NCI-H1105 treated with DMSO at 0.1 percent for 48 hours (cell line): ENCODE measurements at places on chromosomes 1 and 21.

DNA sequence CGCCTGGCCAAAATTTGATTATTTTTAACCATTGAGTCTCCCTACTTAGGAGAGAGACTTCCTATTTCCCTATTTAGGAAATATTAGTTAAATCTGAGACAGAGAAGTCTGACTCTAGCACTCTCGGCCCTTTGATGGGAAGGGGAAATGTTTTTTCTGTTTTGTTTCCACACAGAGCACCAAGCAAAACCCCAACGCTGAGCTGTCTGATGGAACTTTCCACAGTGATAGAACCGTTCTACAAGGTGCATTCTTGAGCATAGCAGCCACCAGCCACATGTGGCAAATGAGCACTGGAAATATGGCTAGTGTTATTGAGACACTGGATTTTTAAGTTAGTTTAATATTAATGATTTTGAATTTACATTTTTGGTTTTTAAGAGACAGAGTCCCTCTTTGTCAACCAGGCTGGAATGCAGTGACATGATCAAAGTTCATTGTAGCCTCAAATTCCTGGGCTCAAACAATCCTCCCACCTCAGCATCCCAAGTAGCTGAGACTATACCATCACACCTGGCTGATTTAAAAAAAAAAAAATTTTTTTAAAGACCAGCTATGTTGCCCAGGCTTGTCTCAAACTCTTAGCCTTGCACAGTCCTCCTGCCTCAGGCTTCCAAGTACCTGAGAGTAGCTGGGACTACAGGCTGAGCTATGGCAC lies 77.3 kb upstream of the GALNT2 start:
- no peak for DNase-seq

DNA sequence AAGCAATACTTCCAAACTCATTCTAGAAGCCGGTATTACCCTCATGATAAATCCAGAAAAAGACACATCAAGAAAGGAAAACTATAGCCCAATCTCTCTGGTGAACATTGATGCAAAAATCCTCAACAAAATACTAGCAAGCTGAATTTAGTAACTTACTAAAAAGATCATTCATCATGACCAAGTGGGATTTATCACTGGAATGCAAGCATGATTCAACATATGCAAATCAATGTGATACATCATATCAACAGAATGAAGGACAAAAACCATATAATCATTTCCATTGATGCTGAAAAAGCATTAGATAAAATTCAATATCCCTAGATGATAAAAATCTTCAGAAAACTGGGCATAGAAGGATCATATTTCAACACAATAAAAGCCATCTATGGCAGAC lies 402.9 kb downstream of the TGFB2 start:
- DNase-seq, result no peak

DNA sequence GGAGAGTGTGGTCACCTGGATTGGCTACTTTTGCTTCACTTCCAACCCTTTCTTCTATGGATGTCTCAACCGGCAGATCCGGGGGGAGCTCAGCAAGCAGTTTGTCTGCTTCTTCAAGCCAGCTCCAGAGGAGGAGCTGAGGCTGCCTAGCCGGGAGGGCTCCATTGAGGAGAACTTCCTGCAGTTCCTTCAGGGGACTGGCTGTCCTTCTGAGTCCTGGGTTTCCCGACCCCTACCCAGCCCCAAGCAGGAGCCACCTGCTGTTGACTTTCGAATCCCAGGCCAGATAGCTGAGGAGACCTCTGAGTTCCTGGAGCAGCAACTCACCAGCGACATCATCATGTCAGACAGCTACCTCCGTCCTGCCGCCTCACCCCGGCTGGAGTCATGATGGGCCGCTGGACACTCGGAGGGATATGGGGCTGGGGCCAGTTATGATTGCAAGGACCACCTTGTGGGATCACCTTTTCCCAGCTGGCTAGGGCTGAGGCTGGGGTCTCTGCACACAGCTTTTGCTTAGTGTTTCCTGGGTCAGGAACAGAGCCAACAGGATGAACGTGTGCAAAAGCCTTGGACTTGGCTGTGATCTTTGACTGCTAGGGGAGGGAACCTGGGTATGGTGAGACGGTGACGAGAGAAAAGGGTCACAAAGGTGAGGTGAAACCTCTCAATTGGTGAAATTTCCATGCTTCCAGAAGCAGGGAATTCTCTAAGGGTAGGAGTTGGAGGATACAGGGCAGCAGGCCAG lies 4.3 kb upstream of the GNAI3 start:
- no peak for DNase-seq

- no peak for DNase-seq
Observed at GRCh38 chr1:185463011-185463410, 146.0 kb upstream of the IVNS1ABP start.

GRCh38 chr1:60153961-60154360 lies 80.4 kb upstream of the C1orf87 start:
- no peak for DNase-seq

DNA sequence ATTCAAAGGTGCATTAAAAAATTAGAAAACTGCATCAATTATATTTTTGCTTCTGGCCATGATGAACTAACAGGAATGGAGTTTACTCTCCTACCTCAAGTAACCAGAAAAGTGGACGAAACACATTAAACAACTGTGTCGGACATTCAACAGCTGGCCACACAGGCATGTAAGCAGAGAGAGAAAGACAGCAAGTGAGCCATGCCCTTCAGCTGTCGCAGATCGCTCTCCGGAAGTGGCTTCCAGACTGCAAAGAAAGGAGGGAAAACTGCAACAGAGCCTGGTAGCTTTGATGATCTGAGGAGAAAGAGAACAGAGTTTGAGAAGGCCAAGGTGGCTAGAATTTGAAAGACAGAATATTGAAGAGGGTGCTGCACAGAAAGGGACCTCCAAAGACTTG lies 557.2 kb downstream of the MATN1 start:
- DNase-seq, result no peak

DNA sequence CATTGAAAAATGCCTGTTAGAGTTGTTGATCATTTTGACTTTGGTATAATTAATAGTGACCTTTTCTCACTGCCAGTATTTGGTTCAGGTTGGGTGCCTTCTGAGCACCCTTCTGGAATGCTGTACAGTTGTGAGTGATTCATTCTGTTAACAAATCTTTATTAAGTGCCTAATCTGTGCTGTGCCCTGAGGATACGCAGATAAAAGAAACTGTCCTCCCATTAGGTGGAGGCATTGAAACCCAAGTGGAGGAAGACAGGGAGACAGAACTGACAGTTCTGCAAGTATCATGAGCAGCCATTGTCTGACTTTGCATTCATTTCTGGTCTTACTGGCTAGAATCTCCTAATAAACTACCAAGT lies 76.1 kb upstream of the ZNF326 start:
- DNase-seq, result no peak

DNA sequence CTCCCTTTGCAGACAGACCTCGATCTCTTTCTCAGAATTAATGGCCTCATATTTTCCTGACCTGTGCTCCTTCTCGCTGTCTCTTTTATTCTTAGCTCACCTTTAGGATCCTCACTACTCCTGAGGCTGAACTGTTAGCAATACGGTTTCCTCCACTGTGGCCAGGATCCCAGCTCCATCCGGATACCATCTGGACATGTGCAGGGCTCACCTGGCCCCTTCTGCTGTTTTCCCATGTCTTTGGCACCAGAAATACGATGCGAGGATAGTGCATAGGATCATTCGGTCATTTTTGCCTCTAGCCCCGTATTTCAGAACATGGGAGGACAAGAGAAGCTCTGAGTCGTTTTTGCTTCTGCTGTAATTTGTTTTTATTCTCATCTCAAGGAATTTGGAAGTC lies 108.5 kb upstream of the KIF26B start:
- DNase-seq, result no peak
